ENCODE measurements at places on chromosomes 4 and X.
A peak's percentile ranks its signal among the peaks of the same experiment; 100 is the strongest.

DNA sequence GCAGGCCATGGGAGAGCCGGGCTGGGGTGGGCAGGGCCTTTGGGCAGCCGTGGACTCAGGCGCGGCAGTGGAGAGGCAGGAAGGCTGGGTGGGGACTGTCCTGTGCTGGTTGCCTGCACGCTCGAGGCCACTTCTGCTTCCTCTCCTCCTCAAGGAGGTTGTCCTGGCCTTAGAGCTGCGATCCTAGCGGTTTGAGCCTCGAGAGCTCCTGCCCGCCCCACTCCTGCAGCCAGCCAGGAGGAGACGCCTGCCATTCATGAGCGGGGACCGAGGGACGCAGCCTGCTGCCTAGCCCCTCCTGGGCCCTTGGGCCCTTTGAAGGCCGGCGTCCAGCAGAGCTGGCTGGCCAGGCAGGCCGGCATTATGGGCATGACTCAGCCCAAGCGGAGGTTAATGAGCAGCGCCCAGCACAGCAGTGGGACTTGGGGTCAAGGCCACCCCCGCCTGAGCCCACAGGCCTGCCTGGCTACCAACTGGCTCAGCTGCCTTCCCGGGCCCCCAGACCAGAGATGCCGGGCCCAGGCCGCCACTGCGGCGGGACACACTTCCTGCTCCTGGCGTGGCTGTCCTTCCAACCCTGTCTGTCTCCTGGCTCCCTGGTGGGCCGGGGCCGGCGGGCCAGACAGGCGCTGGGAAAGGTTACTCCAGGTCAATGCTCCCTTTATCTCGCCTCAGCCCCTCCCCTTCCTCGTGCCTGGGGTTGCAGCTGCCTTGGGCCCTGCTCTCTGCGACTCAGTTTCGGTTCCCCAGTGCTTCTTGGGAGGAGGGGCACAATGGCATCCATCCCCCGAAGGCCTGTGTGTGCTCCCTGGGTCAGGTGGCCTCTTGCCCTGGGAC is 1.8 kb downstream of the ABCD1 start:
- DNase-seq: no peak

GRCh38 chr4:96073461-96073860 is 233.6 kb downstream of the PDHA2 start:
- DNase-seq: no peak

DNA sequence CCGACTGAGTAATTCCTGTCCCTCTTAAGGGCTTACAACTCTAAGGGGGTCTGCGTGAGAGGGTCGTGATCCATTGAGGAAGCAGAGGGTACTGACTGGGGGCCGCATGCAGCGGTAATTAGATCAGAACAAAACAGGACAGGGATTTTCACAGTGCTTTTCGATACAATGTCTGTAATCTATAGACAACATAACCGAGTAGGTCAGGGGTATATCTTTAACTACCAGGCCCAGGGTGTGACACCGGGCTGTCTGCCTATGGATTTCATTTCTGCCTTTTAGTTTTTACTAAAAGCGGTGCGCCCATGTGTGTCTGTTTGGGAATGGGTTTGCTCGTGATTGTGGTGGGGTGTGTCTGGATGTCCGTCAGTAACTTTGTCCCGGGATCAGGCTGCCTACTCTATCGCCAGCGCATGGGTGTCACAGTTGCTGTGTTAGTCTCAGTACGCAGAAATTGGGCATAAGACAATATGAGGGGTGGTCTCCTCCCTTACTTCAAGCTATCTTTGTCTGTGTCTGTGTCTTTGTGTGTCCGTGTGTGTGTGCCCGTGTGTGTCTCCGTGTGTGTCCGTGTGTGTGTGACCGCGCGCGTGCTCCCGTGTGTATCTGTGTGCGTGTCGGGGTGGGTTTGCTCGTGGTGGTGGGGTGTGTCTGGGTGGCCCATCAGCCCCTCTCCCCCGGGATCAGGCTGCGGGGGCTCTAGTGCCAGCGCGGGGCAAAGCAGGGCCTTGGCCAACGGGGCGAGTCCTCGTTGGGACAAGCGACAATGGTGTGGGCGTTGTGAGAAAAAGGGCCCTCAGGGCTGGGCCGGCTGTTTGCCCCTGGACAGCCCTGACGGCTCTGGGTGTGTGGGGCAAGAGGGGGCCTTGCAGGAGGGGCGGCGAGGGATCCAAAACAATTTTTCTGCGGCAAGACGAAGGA is 10.4 kb downstream of the FRG2 start:
- DNase-seq: no peak

GRCh38 chrX:67724359-67725110 is 180.7 kb downstream of the AR start:
- no peak for DNase-seq

DNA sequence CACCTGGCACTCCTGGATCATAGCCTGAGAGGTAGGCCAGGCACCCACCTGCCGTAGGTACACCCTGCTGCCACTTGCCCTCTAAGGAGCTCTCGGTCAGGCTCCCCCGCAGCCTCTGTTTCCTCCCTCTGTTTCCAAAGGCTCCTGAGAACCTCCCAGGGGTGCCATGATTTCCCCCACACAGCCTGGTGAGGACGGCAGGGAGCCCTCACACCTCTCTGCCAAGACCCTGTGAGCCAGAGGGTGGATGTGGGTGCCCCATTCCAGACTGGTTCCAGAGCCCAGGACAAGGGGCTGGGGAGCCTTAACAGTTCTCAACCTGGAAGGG is 1.6 kb upstream of the ABLIM2 start:
- DNase-seq: peak; percentile 70

- DNase-seq: no peak
Observed at GRCh38 chr4:168667921-168668320, 171.1 kb downstream of the PALLD start.

DNA sequence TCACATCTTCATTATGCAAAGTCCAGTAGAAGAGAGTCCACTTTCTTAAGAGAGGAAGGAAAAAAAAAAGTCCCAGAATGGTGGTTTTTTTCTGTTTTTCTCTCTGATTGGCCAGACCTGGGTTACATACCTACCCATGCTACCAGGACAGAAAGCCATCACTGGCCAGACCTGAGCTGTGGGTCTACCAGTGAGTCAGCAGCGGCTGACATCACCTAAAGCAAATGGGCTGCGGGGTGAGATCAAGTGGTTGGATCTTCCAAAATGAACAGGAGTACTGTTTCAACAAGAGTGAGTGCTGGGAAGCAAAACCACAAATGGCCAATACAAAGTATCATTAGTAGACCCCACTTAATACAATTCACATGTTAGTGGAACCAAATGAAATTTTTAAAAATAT is 1.6 kb upstream of the NDST3 start:
- no peak for DNase-seq

DNA sequence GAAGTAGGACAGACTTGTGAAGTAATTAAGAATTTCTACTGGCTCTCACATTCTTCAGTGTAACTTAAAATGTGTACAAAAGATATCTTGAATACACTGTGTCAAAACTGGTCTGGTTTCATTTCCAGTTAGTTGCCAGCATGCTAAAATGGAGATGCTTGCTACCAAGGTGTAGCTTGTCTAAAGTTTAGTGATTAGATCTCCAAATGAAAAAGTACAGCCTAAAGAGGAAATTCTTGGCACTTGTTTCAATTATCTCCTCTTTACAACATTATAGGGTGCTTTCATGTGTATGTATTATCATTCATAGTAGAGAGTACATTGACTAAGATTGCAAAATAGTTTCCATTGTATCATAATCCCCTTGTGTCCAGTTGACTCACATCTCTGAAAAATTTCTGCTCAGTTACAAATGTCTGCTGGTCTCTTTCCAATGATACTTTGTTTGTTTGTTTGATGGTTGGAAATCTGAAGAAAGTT is 97.3 kb upstream of the SPRY1 start:
- DNase-seq: no peak

- peak; percentile 14 for DNase-seq
Observed at GRCh38 chr4:83639849-83640493, 104.1 kb downstream of the GPAT3 start.

- DNase-seq: no peak
Observed at GRCh38 chrX:75625232-75625631, 102.4 kb upstream of the ZDHHC15 start.

DNA sequence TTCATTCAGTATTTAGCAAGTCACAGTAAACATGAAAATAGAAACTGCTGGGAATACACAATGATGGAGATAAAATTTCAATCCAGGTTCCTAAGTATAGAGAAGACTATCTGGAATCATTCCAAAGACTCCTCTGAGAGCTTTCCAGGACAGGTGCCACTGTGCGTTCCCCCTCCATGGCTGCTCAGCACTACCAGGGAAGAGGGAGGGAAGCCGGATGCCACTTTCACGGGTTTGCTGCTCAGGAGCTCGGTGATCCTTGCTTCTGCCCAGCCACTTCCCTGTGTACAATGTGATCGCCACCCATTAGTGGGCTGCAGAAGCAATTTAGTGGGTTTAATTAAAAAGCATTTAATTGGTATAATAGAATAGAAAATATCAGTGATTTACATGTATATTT is 94.5 kb downstream of the FNIP2 start:
- peak; percentile 83 for DNase-seq

DNA sequence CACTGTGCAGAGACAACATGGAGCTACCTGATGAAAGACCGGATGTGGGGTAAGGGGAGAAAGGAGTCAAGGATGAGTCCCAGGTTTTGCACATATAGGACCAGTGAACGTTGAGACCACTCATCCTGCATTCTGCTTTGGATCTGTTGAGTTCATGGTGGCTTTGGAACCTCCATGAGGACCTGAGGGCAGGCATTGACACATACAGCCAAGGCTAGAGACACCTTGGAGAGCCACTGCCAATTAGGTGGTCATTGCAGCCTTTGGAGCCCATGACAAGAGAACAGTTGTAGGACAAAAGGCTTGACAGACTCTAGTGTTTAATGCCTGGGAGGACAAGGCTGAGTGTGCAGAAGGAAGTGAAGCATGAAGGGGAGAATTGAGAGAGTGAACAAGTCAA is 87.9 kb downstream of the STK32B start:
- no peak for DNase-seq

DNA sequence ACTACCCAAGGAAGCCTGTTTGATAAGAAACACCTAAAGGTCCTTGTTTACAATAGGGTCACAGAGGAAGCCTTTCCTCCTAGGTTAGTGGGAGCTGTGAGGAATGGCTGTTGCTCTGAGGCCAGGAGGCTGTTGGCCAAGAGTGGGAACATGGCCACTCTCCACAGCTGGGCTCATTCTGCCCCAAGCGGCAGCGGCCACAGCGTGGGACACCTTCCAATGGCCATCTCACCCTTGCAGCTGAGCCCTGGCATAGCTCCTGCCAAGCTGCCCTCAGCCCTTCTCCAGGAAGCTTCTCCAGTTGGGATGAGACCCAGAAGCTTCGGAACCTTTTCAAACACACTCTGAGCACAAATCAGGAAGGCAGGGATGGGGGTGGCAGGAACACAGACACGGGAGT is 111.8 kb upstream of the MAP3K15 start:
- DNase-seq: no peak

- no peak for DNase-seq
Observed at GRCh38 chrX:40153345-40154249, 55.8 kb upstream of the BCOR start.

DNA sequence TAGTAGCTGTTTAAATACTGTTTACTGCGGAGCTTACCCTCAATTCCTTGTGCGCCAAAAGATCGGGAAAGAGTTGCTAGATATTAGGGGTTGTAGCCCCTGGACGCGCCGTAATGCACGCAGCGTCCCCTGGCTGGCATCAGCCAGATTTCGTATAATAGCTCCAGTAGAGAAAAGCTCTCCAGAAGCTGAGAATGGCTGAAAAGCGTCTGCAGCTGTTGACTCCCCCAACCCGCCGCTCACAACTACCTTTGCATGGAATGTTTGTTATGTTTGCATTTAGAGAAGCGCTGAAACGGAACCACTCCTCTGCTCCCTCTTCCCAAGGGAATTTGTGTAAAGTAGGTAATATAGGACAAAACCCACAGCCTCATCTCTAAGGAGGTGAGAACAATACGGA is 3.7 kb downstream of the DOCK11 start:
- no peak for DNase-seq

GRCh38 chr4:168514249-168514852 is 17.5 kb downstream of the PALLD start:
- no peak for DNase-seq

- DNase-seq: no peak
Observed at GRCh38 chr4:1030031-1030430, 18.6 kb downstream of the FGFRL1 start.

DNA sequence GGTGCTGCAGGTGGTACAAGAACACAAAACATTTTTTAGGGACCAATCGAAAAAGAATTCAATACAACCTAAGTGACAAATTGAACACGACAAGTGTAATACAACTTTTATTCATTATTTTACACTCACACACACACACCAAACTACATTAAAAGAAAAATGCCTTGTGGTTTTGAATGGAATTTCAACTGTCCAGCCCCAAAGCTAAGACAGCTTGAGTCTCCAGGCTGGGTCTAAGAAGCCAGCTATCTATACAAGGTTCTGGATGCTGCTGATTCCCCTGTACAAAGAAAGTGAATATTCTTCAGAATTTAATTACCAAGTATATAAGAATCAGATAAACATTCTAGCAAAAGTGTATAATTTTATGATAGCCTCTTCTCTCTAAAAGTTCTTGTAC is 118.2 kb downstream of the PPP3CA start:
- no peak for DNase-seq

- no peak for DNase-seq
Observed at GRCh38 chr4:163048447-163048846, 118.2 kb downstream of the NAF1 start.

DNA sequence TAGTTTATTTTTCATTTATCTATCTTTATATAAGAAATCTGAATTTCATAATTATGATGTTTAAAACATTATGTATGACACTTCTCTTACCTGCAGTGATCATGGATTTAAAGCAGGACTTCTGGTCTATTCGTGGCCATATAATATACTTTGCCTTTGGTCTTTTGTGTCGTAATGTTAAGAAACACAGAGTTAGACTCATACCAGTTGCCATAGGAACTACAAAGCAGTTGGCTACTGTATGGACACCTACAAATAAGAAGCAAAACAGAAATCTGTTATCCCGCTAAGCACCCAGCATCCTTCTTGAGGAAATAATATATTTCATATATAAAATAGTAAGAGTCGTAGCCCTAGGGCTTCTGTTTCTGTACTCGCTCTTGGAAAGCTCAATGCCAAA is 4.3 kb downstream of the SEPSECS start:
- no peak for DNase-seq

DNA sequence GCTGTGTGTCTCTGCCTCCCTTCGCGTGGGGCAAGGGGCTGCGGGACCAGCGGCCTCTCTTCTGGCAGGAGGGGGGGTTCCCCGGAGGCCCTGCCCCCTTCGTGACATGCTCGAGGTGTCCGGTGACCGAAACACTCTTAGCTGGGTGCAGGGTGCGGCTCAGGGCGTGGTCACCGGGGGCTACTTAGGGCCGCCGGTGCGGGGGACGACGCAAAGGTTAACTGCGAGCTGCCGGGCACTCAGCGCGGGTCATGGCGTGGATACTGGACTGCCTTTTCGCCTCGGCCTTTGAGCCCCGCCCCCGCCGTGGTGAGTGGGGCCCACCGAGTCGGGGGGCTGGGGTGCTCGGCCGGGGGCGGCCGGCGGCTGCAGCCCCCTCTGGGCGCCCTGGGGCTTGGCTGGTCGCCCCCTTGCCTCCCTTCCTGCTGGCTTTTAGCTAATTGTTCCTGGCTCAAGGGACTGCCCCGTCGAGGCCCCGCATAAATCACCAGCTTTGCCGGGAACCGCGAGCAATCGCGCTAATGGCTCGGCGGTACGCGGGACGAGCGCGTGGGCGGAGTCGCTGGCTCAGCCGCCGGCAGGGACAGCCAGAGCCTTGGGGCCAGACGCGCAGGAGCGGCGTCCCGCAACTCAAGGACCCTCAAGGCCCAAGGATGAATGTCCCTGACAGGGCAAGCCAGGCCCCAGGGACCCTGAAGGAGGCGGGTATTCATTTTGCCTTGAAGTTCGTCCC is at the start of gene ARHGAP36:
ARHGAP36 (plus strand) TSS at position 211 of the 733 bp plus-strand sequence. CDS start 23,320 bp downstream, outside the sequence.
- no peak for DNase-seq
